Lung (tissue), 17 donors: ENCODE measurements at places on chromosomes 11 and 22.

DNA sequence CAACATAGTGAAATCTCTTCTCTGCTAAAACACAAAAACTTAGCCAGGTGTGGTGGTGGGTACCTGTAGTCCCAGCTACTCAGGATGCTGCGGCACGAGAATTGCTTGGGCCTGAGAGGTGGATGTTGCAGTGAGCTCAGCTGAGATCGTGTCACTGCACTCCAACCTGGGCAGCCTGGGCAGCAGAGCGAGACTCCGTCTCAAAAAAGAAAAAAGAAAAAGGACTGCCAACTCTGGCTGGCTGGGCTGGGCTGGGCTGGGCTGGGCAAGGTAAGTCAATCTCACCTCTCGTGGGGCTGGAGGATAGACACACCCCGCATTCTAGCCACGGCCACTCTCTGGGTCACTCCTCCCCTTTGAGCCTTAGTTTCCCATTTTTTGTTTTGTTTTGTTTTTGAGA, 26.9 kb downstream of the TEF start:
- no peak for DNase-seq

DNA sequence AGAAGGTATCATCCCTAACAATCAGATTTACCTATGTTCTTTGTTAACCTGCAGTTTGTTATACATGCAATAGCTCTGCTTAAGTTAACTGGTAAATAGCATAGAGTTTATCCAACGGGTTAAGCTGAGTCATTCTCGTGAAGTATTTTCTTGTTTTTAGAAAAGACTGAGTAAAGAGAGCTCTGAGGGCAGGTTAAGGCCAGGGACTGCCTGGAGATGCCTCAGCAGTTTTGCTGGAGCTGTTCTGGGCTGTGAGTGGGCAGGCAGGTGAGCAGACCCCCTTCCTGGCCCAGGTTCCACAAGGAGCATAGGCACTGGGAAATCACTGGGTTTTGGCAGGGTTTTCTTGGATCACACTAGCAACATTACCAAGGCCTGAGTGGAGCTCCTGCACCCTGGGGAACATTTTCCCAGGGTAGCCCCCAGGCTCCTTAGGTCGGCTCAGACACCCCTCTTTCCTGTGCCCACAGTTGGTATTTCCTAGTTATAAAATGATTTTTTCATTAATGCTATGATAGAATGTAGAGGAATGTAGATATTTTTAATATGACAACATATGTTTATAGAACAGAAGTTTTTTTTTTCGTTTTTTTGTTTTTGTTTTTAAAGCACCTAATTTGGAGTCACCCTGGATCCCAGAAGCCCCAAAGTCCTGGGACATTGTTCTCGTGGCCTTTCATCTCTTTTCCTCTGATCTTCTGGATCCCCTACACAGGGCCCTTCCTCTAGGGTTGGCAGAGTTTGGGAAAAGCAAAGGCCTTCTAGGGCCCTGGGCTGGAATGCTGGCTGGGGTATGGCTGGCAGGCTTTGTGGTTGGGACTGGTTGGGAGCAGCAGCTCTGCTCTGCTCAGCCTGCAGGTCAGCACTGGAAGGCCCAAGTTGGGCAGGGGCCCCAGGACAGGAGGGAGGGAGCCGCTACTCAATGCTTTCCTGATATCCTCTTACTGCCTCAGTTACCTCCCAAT, 26.7 kb downstream of the IRAG1 start:
- DNase-seq: no peak

DNA sequence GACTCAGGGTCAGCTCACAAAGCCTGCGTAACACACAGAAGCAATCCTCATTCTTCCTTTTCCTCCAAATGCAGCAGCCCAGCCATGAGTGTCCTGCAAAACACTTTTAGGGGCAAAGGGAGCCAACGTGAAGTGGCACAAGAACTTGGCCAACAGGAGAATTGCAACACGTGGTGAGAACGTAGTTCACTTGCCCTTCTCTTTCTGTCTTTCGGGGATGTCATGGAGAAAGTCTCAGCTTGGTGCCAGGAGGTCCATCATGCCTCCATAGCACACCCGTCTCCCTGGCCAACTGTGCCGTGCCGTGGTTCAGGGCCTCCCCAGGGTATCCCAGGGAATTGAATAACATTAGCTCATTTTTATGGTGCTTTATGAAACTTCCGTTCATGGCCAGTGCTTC, 98.5 kb upstream of the ANO1 start:
- no peak for DNase-seq

GRCh38 chr22:32535531-32536190, 61.0 kb downstream of the FBXO7 start:
- no peak for DNase-seq

DNA sequence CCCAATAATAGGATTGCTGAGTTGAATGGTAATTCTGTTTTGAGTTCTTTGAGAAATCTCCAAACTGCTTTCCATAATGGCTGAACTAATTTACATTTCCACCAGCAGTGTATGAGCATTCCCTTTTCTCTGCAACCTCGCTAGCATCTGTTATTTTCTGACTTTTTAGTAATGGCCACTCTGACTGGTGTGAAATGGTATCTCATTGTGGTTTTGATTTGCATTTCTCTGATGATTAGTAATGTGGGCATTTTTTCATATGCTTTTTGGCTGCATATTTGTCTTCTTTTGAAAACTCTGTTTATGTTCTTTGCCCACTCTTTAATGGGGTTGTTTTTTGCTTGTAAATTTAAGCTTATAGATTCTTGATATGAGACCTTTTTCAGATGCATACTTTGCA, 97.4 kb downstream of the FDX1 start:
- DNase-seq: no peak

- DNase-seq: no peak
Observed at GRCh38 chr11:16891165-16891564, 123.0 kb downstream of the PLEKHA7 start.

DNA sequence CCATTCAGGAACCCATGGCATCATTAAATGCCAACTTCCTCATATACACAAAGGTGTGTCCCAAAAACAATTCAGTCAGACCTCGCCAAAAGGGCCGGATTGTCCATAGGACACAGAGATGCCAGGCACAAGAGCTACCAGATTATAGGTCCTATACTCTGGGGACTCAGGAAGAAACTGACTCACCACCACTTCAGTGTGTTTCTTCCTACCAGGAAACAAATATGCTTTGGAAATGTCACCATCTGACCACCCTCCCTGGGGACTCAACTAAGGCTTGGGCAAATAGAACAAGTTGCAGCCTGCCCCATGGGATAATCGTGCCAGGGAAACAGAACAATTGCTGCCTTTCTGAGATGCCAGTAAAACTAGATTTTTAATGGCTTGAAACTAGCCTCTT, 11.7 kb downstream of the POU2AF3 start:
- no peak for DNase-seq

DNA sequence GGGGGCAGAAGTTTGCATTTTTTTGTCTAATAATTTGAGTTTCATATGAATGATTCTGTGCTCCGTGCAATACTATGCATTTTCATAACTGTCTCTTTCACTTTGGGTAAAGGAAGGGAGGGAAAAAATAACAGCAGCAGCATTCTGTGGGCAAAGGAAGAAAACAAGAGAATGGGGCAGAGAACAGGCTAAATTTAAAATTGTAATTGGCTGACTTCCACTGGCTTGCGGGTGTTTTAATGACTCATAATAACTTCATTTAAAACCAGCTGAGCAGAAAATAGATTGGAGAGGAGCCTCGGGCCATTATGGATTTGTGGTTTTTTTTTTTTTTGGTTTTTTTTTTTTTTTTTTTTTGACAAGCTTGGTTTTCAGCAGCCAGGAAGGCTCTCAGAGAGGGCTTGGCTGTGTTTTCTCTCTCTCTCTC, 107.4 kb downstream of the ZBTB16 start:
- peak; percentile 85 for DNase-seq

- DNase-seq: no peak
Observed at GRCh38 chr11:80562523-80563125, 1121.8 kb upstream of the TENM4 start.

GRCh38 chr11:14446701-14447169, 52.9 kb downstream of the COPB1 start:
- DNase-seq: no peak

GRCh38 chr22:29334696-29335344, 19.3 kb upstream of the RASL10A start:
- no peak for DNase-seq

DNA sequence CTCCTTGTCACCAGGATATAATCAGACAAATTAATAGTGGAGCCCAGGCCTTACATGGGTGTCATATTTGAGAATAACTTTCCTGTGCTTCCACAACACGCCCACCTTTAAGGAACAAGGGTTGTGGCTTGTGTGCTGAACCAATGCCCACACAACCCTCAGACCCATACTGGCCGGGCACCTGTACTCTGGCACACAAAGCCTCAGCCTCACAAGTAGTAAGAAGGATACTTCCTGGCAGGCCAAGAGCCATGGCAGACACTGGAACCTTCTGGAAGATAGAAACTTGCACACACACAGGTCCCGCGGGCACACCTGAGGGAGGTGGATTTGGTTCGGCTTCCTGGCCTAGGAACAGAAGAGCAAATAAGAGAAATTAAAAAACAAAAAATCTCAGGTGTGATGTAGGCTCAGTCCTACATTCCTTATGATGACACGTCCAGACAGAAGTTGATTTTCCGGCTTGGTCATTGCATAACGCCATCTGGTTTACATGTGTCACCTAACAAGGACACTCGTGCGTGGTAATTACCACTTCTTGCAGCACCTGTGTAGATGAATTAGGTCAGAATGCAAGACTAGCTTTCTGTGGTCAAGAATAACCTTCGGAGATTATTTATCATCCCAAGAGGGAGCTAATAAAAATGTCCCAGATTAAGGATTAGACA, 5.8 kb upstream of the BRD1 start:
- peak; percentile 37 for DNase-seq

DNA sequence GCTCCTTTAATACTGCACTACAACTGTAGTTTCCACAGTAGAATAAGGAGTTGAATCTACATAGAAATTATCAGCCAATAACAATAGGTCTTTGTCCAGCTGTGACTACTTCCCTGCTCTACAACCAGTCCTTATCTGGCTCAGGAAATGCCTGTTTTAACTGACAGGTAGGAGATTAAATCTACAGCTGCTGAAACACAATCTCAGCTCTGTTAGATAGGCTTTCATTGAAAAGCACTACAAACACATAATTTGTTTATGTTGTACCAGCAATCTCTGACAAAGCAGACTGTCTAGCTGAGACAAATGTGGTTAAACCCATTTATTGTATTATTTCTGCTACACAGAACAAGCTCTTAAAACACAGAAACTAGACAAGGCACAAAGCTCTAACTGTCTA, 230.0 kb downstream of the SOX6 start:
- DNase-seq: peak; percentile 57

- DNase-seq: no peak
Observed at GRCh38 chr11:128299132-128299726, 288.1 kb downstream of the ETS1 start.

- DNase-seq: no peak
Observed at GRCh38 chr11:69251639-69252489, 42.1 kb upstream of the MYEOV start.

- DNase-seq: no peak
Observed at GRCh38 chr11:15836795-15837194, 519.6 kb downstream of the SOX6 start.

- peak; percentile 91 for DNase-seq
Observed at GRCh38 chr11:79018371-79018849, 422.4 kb downstream of the TENM4 start.

- no peak for DNase-seq
Observed at GRCh38 chr22:43957871-43958270, 2.6 kb downstream of the SAMM50 start.

- DNase-seq: no peak
Observed at GRCh38 chr11:120574876-120575275, 63.3 kb downstream of the GRIK4 start.

GRCh38 chr11:46240371-46240770, 37.1 kb upstream of the CREB3L1 start:
- DNase-seq: no peak
